Dorsolateral prefrontal cortex (tissue), 122 donors: ENCODE measurements at places on chromosomes 16 and 17.
A peak's percentile ranks its signal among the peaks of the same experiment; 100 is the strongest.

DNA sequence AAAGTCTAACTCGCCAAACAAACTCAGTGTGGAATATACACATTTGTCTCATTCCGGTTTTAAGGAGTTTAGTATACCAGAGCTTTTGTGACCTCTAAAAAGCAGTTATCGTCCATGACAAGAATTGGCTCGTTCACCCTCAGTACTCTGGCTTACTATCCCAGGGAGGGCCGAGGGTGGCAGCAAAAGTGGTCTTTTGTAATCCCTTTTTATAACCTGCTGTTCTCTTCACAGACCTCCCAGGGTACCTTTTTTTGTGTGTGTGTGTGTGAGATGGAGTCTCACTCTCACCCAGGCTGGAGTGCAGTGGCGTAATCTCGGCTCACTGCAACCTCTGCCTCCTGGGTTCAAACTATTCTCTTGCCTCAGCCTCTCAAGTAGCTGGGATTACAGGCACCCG lies 8.9 kb downstream of the NMT1 start:
- DNase-seq, result no peak

DNA sequence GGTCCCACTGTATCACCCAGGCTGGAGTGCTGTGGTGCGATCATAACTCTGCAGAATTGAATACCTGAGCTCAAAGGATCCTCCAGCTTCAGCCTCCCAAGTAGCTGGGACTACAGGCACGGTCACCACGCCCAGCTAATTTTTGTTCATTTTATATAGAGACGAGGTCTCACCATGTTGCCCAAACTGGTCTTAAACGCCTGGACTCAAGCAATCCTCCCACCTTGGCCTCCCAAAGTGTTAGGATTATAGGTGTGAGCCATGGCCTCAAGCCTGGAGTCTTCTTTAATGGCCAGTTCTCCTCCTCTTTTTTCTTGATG lies 484 bp downstream of the CD300LB start:
- DNase-seq, result no peak

- no peak for DNase-seq
These were observed 4.5 kb downstream of the CD79B start for GRCh38 chr17:63927464-63928171.

- DNase-seq, result no peak
These were observed 38.7 kb downstream of the ACSF3 start for GRCh38 chr16:89132194-89133005.

- DNase-seq, result no peak
These were observed 154.2 kb upstream of the CDH8 start for GRCh38 chr16:62190426-62190825.

GRCh38 chr17:72587156-72587555 lies 466.3 kb downstream of the SOX9 start:
- no peak for DNase-seq

DNA sequence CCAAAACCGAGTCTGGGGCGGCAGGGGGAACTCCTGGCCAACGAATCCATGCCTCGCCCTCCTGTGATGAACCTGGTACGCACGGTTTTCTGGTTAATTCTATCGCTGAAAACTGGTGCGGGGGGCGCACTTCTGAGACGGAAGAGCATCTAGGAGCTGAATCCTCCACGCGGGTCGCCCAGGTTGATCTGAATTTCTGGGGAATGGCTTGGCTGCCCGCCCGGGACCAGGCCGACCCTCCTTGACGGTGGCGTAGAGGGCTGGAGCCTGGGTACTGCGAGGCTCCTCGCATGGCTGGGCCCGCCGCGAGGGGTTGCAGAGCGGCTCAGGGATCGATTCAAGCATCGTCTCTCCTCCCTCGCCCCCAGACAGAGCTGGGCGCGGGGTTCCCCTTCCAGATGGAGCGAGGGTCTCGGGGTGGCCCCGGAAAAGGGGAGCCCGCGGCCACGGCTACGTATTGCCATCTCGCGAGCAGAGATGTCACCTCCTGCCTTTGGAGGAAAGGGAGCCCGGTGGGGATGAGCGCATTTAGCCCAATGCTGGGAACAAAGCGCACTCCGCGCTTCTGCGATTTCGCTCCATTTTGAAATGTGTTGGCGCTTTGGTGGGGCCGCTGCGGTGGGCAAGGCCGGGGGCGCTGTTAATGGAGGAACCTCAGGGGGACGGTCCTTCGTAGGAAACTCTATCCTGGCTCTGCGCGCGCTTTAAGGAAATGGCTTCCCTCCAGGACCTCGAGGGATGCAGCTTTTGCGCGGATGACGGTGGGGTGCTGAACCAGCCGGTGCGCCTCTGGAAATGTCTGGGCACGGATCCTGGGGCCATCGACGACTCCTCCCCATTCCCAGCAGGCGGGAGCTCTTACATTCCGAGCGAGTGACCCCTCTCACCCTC lies 2.7 kb downstream of the MAPT start:
- DNase-seq, result peak; percentile 62

GRCh38 chr17:63847525-63848249 lies 5.2 kb upstream of the SMARCD2 start:
- no peak for DNase-seq

GRCh38 chr17:78469443-78469842 lies 91.0 kb downstream of the PGS1 start:
- DNase-seq, result no peak

DNA sequence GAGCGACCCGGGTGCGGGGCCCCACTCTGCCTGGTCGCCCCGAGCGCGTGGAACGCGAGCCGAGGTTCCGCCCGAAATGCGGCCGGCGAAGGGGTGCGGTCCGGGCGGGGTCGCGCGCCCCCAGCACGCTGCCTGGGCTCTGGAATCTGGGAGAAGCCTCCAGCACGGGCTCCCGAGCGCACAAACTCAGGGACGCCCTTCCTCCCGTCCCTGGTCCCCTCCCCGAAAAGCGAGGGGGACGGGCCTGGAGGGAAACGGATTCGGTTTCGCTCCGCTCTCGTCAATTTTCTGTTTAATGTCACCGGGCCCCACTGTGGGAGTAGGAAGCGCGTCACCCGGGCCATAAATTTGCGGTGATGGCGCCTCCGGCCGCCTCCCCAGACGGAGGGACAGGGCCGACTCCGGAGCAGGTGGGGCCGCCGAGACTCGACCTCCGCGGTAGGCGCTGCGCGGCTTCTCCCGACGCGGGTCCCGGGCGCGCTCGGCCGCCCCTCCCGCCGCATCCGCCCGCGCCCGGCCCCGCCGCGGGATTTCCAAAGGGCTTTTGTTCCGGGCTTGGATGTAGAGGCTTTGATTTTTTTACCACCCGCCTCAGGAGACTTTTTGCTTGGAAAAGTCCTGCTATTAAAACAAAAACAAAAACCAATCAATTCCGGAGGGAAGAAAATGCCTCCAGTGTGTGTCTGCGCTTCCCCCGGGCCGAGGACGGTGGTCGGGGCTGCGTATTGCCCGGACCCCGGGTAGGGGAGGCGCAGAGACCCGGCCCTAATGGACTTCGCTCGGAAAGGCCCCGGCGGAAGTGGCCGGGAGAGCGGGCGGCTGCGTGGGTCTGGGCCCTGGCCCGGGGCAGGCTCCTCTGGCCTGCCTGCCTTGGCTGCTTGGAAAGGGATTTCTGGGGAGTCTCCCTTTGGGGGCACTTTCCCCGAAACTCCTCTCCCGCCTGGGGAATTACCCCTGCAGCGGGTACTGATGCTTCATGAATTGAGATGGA lies 7.9 kb upstream of the BAHCC1 start:
- no peak for DNase-seq

DNA sequence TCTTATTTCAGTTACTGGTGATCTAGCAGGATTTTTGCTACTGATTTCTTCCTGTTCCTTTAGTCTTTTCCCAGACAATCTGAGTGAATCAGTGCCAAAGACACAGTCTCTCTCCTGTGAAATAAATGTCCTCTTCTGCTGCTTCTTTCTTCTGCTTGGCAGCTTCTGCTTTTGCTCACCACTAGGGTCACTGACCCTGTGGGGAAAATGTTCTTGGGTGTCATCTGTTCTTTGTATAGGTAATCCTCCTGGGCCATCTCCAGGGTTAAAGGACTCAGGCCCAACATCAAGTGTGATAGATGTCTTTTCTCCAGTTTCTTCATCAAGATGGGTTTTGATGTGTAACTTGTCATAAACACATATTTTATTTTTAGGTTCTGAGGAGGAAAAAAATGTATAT lies 5.2 kb downstream of the PALB2 start:
- no peak for DNase-seq

DNA sequence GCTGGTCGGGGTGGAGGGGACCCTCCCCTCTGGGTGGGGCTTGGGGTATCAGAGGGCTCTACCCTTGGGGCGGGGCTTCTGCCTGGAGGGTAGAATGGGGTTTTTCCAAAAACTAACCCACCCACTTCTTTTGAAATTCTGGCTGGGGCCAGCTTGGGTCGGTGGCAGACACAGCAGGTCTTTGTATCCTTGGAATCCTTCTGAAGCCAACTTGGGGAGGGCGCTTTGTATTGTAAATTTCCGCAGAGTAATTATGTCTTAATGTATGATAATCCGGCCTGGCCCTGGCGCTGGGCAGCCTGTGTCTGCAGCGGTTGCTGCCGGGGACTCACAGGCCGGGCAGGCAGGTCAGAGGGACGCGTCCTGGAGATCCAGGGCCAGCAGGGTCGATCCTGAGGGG lies 33.9 kb upstream of the GSE1 start:
- no peak for DNase-seq

DNA sequence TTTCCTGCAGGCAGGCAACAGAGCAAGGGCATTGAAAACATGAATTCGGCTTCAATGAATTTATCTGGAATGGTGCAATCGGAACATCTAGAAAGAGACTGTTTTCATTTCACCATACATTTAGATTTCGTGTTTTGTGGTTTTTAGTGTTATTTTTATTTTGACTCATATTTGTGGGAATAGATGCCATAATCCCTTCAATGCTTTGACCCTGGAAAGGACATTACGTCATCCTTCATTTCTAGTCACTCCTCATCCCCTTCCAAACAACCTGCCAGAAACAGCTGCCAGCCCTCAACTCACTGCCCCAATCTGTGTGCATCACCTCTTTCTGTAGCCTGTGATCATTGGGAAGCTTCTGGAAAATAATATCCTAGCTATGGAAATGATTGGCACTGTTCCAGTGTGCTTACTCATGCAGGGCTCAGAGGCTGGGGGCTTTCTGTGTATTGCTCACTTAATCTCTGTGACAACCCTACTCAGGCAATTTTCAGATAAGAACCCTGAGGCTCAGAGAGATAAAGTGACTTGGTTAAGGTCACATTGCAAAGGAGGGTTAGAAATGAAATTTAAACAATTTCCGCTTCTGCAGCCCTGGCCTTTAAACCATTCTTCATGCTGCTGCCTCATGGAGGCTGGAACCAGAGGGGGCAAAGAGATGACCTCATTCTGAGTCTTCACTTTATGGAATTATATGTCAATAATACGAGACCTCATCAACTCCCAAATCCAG lies 9.5 kb upstream of the KSR1 start:
- DNase-seq, result peak; percentile 1

GRCh38 chr17:31074772-31075555 lies 19.8 kb upstream of the NF1 start:
- DNase-seq, result no peak

DNA sequence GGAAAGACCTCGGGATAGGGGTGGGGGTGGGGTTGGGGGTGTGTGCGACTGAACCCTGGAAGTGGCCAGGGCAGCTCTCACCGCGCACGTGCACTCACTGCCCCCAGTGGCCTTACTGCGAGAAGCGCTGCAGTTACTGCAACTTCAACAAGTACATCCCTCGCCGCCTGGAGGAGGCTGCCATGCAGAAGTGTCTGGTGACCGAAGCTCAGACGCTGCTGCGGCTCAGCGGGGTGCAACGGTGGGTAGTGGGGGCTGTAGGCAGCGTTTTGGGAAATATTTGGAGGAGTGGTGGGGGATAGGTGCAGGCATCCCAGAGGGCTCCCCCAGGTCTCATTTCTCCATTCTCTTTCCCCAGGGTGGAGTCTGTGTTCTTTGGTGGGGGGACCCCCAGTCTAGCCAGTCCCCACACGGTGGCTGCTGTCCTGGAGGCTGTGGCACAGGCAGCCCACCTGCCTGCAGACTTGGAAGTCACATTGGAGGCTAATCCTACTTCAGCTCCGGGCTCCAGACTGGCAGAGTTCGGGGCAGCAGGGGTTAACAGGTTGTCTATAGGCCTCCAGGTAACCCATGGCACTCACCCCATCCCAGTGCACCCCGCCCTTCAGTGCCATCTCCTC lies 972 bp downstream of the RSAD1 start:
- DNase-seq, result no peak

GRCh38 chr16:19997734-19998133 lies 76.0 kb downstream of the GPR139 start:
- DNase-seq, result no peak

DNA sequence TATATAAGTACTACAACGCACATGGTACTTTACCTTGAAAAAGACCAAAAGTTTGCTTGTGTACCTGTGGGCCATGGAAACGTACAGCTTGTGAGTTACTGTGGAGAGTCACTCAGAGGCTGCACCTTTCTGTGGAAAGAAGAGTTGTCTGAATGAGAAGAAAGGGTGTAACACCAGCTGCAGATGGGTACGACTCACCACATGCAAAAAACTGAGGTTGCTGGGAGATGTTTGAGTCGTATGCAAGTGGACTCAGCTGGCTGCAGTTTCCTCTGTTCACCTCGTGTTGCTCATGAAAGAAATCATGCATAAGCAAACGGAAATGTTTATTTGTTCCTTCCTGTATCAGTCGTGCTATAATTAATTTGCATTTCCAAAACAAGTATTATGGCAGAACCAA lies 22.4 kb upstream of the DYNLRB2 start:
- DNase-seq, result no peak

- no peak for DNase-seq
These were observed 9.6 kb downstream of the ITGA2B start for GRCh38 chr17:44379887-44380286.

DNA sequence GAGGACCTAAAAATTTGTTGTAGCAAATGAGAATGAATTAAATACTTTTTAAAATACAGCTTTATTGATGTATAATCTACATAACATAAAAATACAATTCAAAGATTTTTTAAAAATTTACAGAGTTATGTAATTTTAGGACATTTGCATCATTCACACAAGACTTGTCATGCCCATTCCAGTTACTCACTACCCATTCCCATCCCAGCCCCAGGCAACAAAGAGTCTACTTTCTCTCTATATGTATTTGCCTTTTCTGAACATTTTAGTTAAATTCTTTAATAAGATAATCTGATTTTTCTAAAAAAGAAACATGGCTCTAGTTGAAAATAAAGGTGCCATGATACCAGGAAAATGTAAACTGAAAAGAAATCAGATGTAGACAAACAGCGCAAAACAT lies 354.2 kb downstream of the PMP22 start:
- DNase-seq, result no peak

GRCh38 chr17:652314-652713 lies 62.3 kb downstream of the VPS53 start:
- peak; percentile 60 for DNase-seq

GRCh38 chr17:31535581-31535981 lies 144.1 kb downstream of the RAB11FIP4 start:
- no peak for DNase-seq

- DNase-seq, result no peak
These were observed 13.1 kb downstream of the USP7 start for GRCh38 chr16:8950580-8951077.

GRCh38 chr17:57639381-57639780 lies 105.7 kb downstream of the CCDC182 start:
- no peak for DNase-seq
